Activated gamma-delta T cell treated with anti-CD3 and anti-CD28 coated beads, Interleukin-2, amount 50 U/mL, for 16 hours (primary cell): ENCODE measurements at places on chromosomes 12 and 14.

DNA sequence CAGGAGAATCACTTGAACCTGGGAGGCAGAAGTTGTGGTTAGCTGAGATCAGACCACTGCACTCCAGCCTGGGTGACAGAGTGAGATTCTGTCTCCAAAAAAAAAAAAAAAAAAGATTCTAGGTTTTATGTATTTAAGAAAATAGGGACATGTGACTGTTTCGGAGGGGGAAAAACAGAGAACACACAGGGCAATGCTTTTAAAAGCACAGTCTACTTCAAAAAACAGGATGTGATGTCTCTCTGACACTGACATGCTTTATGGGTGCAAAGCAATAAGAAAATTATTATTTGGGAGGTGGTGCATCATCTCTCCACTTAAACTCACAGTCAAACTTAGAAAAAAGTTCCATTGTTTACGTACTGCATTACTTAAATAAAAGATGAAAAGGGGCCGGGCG lies 28.7 kb downstream of the CLIP1 start:
- DNase-seq: no peak

DNA sequence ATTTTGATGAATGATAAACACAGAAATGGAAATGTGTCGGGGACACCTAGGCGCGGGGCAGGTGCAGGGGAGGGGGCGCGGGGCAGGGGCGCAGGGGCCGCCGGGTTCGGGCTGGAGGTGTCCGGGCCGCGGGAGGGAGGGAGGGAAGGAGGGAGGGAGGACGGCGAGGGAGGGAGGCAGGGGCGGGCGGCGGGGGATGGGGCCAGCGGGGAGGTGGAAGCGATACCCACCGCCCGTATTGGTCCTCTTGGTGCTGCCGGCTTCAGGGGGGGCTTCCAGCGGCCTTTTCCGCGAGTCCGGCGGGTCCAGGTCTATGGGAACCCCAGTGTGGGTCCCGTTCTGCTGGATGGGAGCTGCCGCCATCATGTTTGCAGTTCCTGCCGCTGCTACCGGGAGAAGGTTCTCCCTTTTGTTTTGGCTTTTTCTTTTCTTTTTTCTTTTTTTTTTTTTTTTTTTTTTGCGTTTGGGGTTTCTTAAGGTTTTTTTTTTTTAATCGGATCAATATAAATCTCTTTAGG lies 703 bp downstream of the NOVA1 start:
- DNase-seq: no peak

DNA sequence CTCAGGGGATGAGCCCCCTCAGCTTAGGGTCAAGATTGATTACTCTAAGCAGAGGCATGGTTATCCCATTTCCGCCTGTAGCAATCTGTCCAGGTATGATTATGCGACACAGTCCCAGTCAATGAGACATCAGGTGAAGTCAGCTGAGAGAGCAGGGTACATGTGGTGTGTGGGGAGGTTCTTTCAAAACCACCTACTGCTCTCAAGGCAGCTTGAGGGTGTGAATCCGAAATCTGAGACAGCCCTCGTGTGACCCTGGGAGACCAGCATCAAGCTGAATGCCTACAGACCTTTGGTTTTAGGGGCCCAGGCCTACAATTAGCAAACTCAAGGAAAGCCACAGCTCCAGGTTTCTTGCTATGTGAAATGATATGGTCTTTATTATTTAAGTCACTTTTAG lies 275.7 kb downstream of the ITPR2 start:
- DNase-seq: no peak

GRCh38 chr14:49687942-49688700 lies at the start of gene POLE2:
Gene POLE2 (minus strand): TSS chr14:49688214. CDS start chr14:49688203, 11 bp downstream.
- DNase-seq: peak; percentile 57

GRCh38 chr14:76456891-76457586 lies 81.1 kb downstream of the ESRRB start:
- DNase-seq: no peak

DNA sequence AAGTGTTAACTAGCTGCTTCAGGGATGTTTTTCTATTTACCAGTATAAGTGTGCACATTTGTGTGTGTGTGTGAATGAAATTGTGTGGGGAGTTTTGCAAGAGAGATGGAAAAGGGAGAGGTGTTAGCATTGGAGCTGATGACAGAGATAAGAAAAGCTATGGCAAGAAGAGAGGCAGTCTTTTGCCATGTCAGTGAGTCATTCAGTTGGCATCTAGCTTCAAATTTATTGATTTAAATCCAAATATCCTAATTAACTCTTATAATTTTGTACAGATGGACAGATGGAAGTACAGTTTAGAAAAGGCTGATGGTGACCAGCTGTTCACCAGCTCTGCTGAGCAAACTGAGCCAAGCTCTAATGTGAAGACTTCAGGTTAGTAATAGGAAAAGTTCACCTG lies 3.3 kb upstream of the BHLHE41 start:
- DNase-seq: no peak

GRCh38 chr14:69101331-69101826 lies 51.5 kb downstream of the DCAF5 start:
- DNase-seq: no peak

GRCh38 chr12:2238111-2238510 lies 185.3 kb downstream of the CACNA1C start:
- DNase-seq: no peak
